GM23248 (cell line): ENCODE measurements at places on chromosomes 11 and 22. TPM values are rescaled to one million over a fixed set of nuclear protein-coding genes. Genes with fewer than 3 reads are reported as not detected.

Gene KIF18A
- 8.7 and 9.1 TPM in 2 replicates for polyA plus RNA-seq

Gene RAG2
- polyA plus RNA-seq, result not detected in 2 replicates

Gene SLC22A9
- polyA plus RNA-seq, result not detected in 2 replicates

Gene CLMP
- 159 and 166 TPM in 2 replicates for polyA plus RNA-seq

Gene SOX10
- not detected in 2 replicates for polyA plus RNA-seq

Gene FOLR2
- not detected in 2 replicates for polyA plus RNA-seq

Gene CECR2
- 0.10 TPM in 1 of 2 replicates, not detected in the other for polyA plus RNA-seq

GRCh38 chr22:19984851-19985811, 31.5 kb downstream of the ARVCF start:
- no peak for DNase-seq

- no peak for DNase-seq
These were observed 13.2 kb downstream of the OR10AG1 start for GRCh38 chr11:55956521-55956920.

- no peak for DNase-seq
These were observed 207.7 kb downstream of the KCNA4 start for GRCh38 chr11:29809121-29809520.

DNA sequence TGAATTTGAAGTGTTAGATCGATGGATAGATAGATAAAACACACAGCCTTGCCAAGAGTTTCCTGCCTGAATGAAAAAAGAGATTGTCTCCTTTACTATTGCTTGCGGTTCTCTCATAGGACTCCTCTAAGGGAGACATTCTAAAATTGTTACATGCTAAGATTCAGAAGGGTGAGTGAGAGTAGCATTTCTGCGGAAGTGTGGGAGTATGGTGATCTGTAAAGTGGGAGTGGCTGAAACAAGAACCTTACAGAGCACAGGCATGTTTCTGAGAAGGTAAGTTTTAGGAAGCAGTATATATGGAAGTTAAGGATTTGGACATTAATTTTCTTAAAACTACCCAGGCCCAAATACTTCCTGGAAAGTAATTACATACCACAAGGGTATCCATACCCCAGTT, 139.6 kb downstream of the TRIM44 start:
- no peak for DNase-seq

GRCh38 chr11:15104166-15104565, 10.6 kb upstream of the INSC start:
- peak; percentile 64 for DNase-seq

GRCh38 chr11:70525466-70525865, 127.1 kb downstream of the CTTN start:
- DNase-seq, result no peak

DNA sequence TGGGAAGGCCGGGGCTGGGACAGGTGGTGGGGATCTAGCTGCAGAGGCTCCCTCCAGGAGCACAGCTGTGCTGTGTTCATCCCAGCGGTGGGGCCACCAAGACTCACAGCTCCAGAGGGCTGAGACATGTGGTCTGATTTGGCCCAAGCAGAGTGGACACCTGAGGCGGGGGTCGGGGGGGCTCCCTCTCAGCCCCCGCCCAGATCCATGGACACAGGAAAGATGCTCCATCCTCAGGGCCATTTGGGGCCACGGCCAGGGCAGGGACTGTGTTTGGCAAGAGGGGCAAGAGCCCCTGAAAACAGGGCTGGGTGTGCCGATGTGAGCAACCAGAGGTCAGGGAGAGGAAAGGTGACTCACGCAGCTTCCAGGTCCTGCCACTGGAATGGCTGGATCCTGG, 219.4 kb downstream of the BRD1 start:
- no peak for DNase-seq

- DNase-seq, result no peak
These were observed 88.8 kb upstream of the BARX2 start for GRCh38 chr11:129286813-129287212.

GRCh38 chr11:109300211-109300610, 121.8 kb upstream of the C11orf87 start:
- DNase-seq, result no peak

DNA sequence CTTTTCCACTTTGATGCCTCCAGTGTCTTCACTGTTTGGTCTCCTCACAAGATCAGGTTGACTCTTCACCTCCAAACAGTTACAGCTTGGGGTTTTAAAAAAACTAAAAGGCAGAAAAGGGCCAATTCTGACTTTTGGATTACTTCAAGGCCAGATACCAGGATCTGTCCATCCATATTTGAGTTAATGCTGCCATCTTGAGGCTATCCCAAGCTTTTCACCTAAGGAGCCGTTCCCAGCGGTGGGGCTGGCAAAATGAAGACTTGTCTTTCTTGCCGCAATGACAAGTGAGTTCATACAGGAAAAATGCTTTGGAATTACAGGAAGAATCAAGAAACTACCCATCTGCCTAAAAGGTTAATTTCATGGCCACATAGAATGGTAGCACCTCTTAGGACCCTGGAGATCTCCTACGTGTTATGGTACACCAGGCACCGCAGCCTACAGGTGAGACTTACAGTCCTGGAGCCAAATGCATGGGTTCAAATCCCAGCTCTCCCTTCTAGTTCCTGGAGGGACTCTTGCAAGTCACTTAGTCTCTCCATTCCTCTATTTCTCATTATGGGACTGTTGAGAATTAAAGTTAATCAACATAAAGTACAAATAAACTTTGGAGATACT, 6.0 kb upstream of the OR5B21 start:
- DNase-seq, result peak; percentile 79

DNA sequence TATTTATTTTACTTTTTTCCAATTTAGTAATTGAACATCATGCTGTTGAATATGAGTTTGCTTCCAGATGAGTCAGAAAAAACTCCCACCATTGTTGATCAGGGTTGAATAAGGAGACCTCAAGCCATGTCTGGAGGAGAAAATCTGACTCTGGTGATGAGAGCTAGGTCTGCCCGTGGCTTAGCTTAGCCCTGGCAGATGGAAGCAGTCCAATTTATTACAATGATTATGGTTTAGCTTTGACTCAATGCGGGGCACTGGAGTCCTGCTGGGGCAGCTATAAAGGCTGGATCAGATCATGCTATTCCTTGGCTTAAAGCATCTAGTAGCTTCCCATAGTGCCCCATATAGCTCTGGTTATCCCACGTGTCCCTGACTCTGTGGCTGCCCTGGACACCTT, 506.5 kb downstream of the MN1 start:
- DNase-seq, result no peak

DNA sequence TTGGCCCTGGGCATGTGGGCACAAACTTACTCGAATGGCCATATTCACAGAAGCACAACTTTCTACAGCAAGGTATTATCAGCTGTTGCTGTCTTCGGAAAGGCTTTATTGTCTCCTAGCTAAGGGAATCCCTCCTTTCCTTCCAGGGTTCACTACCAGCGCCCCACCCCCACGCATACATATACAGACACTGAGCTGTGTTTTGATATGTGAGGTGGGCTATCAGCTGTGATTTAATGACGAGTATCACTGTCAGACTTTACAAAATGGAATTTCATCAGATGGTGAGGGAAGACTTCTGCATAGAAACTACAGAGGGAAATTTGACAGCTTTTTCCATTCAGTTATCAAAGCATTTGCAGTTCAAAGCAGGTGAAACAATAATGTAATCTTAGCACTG, 730.2 kb downstream of the NTM start:
- DNase-seq, result no peak

DNA sequence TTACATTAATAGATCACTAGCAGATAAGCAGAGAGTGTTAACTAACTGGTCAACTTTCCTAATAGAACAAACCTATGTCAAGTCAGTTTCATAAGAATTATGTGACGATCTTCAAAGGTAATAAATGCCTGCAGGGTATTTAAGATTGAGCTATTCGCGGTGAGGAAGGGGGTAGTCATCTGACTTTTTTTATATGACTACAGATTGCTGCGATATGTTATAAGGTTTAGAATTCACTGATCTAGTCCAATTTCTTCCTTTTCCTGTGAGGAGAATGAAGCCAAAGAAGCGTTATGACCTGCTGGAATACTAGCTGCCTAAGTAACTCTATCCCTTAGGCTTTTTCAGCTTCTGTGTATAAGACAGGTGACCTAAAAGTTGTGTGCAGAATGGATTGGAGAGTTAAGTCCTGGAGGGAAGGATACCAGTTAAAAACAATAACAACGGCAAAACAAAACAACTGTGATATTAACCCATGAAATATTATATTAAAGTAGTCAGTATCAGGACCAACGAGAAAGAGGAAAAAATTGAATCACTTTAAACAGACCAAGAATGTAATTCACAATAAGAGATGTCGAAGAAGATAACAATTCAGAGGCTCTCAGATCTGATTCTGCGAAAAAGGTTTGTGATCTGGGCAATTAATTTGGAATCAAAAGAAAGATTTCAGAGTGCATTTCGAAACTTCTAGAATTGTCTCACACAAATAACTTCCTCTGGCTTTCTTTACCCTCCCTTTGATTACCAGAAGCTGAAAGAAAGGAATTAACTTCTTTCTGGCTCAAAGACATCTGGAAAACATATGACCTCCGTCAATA, 630 bp downstream of the CASP4 start:
- DNase-seq, result peak; percentile 33

DNA sequence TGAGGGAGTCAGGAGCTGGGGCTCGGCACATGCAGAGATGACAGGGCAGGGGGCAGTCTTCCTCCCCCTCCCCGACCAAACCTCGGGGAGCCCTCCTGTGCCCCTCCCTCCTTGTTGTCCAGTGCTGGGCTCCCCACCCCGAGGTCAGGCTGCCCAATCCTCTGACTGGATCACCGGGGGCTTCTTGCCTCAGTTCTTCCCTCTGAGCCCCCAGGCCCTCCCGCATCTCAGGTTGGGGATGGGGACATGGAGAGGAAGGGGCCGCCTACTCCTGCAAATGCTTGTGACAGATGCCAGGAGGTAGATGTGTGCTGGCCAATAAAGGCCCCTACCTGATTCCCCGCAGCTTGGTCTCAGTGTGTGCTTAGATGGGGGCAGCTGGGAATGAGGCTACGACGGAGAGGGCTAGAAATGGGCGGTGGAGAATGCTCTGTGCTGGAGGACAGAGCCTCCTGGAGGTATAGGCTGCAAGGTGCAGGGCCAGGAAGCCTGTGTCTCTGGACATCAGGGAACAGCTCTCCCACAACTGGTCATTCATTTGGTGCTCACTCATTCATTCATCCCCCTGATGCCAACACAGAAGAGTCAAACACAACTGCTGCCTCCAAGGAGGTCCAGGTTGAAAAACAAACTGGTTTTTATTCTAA, 8.4 kb downstream of the RHBDD3 start:
- DNase-seq, result peak; percentile 15

GRCh38 chr22:22553735-22554586, 5.1 kb downstream of the PRAME start:
- no peak for DNase-seq

GRCh38 chr11:111937461-111937769, 272 bp downstream of the DIXDC1 start:
- no peak for DNase-seq

GRCh38 chr22:47484960-47485569, 722.6 kb downstream of the TBC1D22A start:
- DNase-seq, result no peak

GRCh38 chr11:94676814-94677213, 91.3 kb upstream of the AMOTL1 start:
- no peak for DNase-seq

GRCh38 chr11:34509336-34509876, 4.2 kb downstream of the ELF5 start:
- DNase-seq, result no peak

GRCh38 chr11:93652161-93652597, 9.3 kb upstream of the CEP295 start:
- peak; percentile 61 for DNase-seq
